ENCODE measurements at places on chromosomes 5 and 9.

GRCh38 chr9:135810806-135811575 lies 96.4 kb downstream of the CAMSAP1 start:
- no peak for DNase-seq

DNA sequence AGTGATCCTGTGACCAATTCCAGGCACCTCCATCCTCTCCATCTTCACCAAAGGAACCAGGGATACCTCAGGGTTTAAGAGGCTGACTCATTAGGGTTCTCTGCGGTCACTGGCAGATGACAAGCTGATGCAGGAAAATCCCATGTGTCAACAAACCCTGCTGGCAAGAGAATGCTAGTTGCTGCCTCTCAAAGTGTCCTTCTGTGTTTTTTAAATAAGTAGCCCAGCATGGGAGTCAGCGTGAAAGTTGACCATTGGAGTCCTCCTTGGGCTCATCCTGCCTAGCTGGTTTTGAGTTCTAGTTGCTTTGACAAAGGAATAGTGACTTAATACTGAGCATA lies 200.2 kb downstream of the SLIT3 start:
- no peak for DNase-seq

- no peak for DNase-seq
Measured at GRCh38 chr5:127003798-127004495, 26.4 kb downstream of the MARCHF3 start.

DNA sequence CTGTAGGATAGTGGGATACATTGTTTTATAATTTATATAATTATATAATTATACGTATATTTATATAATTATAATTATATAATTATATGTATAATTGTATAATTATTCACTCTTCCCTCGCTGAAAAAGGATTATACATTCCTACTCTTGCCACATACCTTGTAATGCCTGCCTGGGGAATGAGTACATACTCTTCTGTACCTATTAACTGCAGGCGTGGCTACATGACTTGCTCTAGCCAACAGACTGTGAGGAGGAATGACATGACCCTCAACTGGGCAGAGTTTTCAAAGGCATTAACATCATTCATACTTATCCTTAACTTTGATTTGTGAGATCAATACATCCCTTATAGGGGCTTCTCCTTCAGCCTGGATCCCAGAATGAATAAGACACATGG lies 19.1 kb downstream of the ERMP1 start:
- no peak for DNase-seq

- no peak for DNase-seq
Measured at GRCh38 chr5:72402959-72403628, 82.9 kb downstream of the PTCD2 start.

- DNase-seq: peak; percentile 26
Measured at GRCh38 chr9:110048976-110049698, 158.8 kb downstream of the C9orf152 start.

GRCh38 chr5:18992264-18992663 lies 995.7 kb downstream of the CDH18 start:
- DNase-seq: no peak

- no peak for DNase-seq
Measured at GRCh38 chr5:149594206-149594895, 13.1 kb downstream of the ARHGEF37 start.

GRCh38 chr9:123954518-123955280 lies 24.8 kb upstream of the DENND1A start:
- no peak for DNase-seq

- DNase-seq: no peak
Measured at GRCh38 chr9:135289081-135289491, 190.5 kb upstream of the PPP1R26 start.

- DNase-seq: no peak
Measured at GRCh38 chr9:6551136-6551535, 94.4 kb downstream of the GLDC start.

DNA sequence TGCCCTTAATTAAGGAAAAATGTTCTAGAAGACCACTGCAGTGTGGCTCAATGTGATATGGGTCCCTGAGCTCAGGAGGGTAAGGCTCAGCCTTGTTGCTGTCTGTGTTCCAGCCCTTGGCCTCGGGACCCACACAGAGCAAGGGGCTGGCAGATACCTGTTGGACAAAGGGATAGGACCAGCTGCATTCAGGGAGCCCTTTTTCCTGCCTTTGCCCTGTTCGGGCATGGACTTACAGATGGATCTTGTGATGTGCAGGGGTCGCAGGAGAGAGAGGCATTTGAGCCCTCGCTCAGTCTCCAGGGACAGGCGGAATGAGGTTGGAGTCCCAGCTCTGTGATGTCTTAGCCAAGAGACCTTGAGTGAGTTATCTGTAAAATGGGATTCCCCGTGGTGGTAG lies 12.1 kb upstream of the BOD1 start:
- no peak for DNase-seq

- no peak for DNase-seq
Measured at GRCh38 chr5:145680169-145680568, 155.0 kb downstream of the PRELID2 start.

DNA sequence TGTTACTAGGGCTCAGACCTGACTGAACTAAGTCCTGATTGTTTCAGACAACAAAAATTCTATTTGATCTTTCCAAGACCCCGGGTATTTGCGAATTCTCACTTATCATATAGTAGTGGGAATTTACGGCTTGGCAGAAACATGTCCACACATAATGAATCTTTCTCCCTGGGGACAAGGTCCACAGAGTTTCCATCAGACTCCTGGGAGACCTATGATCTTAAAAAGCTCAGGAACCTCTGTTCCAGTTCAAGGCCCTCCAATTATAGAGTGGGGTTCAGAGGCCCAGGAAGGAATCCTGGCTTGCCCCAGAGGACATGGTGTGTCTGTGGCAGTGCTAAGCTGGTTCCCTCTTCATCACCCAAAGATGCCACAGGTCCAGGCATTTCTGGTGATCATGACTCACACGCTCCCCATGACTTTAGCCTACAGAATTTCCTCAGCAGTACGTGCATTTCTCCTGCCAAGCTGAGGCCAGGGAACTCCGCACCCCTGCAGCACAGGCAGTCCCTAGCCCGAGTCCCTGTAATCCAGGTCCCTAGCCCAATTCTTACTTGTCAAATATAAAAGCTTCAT lies 12.6 kb downstream of the RAPGEF1 start:
- no peak for DNase-seq

DNA sequence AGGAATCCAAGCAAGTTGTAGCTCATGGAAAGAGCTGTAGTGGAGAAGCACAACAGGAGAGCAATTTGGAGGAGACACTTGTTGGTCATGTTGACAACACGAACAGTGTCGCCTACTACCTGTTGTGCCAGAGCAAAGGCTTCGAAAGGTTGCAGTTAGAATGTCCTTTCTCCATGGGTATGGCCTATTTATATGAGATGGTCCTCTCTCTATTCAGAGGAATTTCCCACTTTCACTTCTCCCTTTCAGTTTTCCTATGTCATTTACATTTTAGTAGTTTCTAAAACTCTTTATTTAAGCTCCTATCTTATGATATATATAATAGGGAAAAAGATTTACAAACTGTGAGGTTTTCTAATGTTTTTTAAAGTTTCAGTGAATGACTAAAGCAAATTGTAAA lies at the start of gene IFNB1:
TSS of gene IFNB1 (minus strand) at position 162 of the 400 bp plus-strand sequence. CDS start at position 89, 73 bp downstream.
- no peak for DNase-seq

DNA sequence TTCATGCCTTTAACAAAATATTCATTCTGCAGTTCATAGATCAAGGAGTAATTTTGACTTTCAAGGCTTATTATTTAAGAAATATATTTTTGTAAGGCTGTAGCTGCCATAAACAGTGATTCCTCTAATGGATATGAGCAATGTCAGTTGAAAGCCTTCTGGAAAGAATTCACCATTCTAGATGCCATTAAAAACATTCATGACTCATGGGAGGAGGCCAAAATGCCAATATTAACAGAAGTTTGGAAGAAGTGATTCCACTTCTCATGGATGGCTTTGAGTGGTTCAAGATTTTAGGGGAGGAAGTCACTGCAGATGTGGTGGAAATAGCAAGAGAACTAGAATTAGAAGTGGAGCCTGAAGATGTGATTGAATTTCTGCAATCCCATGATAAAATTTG lies 229.1 kb downstream of the DEPDC1B start:
- DNase-seq: no peak

GRCh38 chr5:173782671-173783101 lies 105.5 kb upstream of the CPEB4 start:
- DNase-seq: no peak

DNA sequence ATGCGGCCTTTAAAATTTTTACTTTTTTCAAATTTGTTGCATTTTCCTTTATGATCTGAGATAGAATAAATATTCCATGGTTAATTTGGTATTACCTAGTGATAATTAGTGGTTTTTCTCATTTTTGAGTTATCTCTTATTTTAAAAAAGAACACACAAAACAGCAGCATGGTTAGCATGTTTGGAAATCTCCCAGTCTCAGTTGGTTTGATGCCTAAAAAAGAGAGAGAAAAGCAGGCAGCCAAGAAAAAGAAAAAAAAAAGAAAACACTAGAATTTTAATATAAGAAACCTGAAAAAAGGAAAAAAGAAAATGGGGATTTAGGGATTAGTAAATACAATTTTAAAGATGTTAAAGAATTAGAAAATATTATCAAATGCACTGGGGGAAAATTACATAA lies 15.3 kb downstream of the SUSD1 start:
- no peak for DNase-seq
